ENCODE measurements at places on chromosomes 16 and 17.

- no peak for DNase-seq
Measured at GRCh38 chr16:68270353-68270752, 6.0 kb downstream of the SLC7A6 start.

- no peak for DNase-seq
Measured at GRCh38 chr17:60545465-60546191, 19.6 kb upstream of the APPBP2 start.

GRCh38 chr16:49581630-49582298 is 208.2 kb downstream of the C16orf78 start:
- DNase-seq = no peak

GRCh38 chr17:17564896-17565295 is 26.6 kb downstream of the PEMT start:
- DNase-seq = no peak

- DNase-seq = no peak
Measured at GRCh38 chr17:80441133-80441578, 26.2 kb downstream of the ENDOV start.

- no peak for DNase-seq
Measured at GRCh38 chr17:39080421-39081078, 70.9 kb downstream of the PLXDC1 start.

DNA sequence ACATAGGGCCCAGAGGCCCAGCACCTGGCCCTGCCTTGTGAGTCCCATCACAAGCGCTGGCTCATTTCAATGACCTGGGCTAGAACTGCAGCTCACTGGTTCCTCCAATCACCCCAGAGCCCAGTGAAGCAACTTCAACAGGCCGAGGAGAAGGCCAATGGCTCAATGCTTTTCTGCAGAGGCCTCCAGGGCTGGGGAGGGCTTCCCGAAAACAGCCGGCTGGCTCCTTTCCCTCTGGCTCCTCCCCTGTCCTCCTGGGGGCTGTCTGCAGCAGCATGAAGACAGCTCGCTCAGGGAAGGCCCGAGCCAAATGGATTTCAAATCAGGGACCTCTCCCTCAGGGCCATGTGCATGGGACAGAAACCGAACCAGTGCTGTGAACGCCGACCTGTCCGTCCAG is 121.6 kb downstream of the ZNF423 start:
- DNase-seq = no peak

GRCh38 chr16:4465977-4466779 is 8.2 kb downstream of the NMRAL1 start:
- no peak for DNase-seq

DNA sequence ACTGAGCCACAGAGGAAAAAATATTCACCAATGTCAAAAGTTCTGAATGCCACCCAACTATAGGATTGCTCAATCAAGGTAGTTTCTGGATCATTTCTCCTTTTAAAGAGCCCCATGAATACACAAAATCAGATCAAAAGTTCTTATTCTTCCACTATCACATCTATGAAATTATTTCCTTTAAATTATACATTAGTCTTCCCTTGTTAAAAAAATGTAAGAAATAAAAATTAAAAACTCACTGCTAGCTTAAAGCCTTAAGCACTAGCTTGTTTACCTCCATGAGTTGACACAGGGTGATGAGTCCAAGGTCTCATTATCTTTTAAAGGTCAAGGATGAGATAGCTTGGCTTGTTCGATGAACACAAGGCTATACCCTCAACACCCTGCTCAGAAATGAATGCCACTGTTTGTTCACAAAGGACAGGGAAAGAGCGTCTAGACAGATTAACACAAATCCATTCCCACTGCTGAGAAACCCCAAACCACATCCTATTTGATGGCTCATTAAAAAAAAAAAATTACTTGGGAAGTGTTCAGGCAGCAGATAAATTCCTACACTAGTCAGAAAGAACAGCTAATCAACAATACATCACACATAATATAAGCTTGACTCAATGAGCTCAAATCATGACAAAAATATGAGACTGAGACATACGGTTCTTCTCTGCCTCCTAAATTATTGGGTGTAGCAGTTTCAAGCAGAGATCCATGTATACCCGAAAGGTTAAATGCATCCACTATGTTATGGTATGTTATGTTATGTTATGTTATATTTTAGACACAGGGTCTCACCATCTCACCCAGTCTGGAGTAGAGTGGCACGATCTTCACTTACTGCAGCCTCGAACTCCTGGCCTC is 118.9 kb downstream of the PARN start:
- DNase-seq = peak; percentile 25

GRCh38 chr16:47664653-47665325 is 203.7 kb downstream of the PHKB start:
- no peak for DNase-seq

DNA sequence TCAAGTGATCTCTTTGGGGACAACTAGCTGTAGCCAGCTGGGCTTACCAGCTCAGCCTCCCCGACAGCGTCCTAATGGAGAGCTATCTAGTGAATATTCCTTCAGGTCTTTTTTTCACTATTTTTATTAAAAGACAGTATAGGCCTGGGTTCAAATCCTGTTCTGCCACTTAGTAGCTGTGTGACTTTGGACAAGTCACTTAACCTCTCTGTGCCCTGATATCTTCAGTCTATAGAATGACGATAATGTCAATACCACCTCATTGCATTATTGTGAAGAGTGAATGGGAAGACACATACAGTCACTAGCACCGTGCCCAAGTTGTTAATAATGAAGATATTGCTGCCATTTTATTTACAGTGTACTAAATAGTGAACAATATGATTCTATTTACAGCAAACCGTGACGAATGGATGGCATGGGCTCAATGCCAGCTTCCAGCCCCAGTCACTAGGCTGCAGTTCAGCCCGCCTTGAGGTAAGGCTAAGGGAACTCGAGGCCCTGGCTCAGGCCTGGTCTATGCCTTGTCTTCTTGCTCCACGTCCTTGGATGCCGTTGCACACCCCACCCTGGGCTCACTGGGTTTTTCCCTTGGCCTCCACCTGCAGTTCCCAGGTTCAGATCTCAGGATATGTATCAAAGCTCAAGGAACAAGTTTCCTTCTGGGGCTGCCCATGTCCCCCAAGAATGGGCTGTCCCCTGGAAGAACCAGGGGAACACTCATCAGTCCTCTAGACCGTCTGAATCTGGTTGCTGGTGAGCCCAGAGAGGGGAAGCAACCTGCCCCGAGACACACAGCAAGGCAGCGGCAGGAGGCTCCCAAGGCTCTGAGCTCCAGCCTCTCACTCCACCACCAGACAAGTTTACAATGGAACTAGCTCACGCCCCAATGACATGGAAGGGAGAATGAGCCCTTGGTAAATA is 95.4 kb upstream of the TNRC6C start:
- DNase-seq = no peak

- no peak for DNase-seq
Measured at GRCh38 chr16:3101018-3101840, 2.1 kb upstream of the ZSCAN10 start.

DNA sequence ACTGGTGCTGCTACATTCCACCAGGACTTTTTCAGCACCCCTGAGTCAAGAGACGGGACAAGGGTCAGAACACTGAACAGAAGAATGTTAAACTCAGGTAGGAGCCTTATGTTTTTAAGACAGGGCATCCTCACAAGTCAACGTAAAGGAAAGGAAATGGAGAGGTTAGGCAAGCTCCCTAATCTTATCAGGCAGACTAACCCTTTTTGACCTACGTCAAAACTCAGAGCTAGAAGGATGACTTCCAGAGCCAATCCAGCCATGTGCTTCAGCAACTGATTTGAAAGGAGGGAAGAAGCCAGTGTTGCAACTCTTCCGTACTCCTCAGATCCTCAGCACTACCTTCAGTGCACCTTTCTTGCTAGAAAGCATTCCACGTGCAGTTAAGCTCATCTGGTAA is 46.8 kb downstream of the REXO5 start:
- no peak for DNase-seq

- DNase-seq = no peak
Measured at GRCh38 chr17:54760836-54761235, 139.8 kb upstream of the TOM1L1 start.

DNA sequence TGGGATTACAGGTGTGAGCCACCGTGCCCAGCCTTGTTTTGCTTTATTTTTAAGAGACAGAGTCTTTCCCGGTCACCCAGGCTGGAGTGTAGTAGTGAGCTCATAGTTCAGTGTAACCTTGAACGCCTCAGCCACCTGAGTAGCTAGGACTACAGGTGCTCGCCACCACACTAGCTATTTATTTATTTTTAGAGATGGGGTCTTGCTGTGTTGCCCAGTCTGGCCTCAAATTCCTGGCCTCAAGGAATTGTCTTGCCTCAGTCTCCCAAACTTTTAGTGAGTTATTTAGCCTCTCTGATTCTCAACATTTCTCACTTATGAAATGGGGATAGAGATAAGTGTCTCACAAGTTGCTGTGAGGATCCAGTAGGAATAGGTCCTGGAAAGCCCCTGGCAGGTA is 21.7 kb downstream of the FZD2 start:
- no peak for DNase-seq

DNA sequence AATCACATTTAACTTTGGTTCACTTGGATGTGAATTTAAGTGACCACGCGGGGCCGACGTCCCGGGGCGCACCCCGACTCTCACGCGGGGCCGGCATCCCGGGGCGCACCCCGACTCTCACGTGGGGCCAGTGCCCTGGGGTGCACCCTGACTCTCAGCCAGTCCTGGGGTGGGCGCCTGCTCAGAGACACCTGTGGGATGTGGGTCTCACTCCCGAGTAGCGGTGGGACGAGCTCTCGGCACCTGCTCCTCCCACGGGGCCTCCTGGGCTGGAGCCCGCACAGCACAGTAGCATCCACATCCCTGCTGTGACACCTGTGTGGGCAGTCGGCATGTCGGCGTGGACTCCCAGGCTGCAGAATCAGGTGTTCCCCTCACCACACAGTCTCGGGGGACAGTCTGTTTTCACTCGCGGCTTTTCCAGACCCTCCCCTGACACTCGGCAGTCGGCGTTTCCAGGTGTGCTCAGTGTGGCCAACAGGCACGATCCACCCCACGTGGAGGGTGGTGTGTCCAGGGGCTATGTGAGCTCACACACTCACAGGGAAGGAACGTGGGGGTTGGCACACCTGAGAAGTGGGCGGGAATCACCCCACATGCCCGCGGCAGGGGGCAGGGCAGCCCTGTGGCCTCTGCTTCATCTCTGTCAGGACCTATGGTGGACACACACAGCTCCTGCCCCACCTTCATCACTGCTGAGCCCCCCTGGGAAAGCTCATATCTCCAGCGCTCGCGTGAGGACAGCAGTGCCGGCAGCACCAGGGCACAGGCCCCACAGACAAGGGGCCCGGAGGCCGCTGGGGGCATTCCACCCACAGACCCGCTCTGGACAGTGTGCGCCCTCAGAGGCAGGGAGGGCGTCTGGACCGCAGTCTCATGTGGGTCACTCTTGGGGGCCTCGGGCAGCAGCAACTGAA is 51.8 kb downstream of the LMF1 start:
- no peak for DNase-seq

GRCh38 chr17:6591599-6592158 is 35.3 kb upstream of the PITPNM3 start:
- DNase-seq = no peak

DNA sequence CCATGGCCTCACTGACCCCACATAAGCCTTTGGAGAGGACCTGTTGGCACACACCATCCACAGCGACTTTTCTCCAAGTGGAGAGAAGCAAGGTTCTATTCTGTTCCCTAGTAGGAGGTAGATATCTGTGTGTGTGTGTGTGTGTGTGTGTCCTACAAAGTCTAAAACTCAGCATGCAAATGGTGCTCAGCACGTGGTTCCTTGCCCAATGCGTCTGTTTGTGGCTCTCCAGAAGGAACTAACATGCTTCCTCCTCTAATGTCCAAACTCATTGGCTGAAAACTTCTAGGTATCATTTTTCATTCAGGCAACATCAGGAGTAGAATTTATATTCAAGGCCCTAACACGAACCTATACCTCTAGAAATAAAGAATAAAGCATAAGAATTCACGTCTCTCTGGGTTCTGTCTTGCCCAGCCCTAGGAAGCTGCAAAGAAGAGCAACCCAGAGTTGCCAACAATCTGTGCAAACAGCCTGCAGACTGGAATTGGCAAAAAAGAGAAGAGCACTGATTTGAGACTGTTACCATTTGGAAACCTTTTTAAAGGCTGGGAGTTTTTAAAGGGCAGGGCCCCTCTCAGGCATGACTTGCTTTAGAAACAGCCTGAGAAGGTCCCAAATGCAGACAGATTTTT is 25.5 kb downstream of the MAP3K14 start:
- DNase-seq = no peak

DNA sequence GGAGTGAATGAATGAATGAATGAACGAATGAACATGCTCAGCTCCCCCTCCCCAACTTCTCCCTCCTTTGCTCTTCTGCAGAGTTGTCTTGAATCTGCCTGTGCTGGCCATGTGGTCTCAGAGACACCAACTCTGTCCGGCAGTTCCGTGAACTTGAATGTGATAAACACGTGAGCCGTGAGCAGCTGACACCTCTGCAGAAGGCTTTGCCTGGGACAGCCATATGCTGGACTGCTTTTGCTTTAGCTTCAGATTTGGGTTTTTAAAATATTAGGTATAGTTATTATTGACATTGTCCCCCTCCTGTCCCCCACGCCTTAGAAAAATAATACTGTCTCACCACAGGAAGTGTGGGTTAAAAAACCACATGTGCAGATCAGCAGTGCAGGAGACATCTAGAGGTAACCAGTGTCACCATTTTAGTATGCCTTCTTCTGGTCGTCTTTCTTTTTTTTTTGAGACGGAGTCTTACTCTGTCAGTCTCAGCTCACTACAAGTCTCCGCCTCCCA is 83.8 kb downstream of the ABCC1 start:
- no peak for DNase-seq

DNA sequence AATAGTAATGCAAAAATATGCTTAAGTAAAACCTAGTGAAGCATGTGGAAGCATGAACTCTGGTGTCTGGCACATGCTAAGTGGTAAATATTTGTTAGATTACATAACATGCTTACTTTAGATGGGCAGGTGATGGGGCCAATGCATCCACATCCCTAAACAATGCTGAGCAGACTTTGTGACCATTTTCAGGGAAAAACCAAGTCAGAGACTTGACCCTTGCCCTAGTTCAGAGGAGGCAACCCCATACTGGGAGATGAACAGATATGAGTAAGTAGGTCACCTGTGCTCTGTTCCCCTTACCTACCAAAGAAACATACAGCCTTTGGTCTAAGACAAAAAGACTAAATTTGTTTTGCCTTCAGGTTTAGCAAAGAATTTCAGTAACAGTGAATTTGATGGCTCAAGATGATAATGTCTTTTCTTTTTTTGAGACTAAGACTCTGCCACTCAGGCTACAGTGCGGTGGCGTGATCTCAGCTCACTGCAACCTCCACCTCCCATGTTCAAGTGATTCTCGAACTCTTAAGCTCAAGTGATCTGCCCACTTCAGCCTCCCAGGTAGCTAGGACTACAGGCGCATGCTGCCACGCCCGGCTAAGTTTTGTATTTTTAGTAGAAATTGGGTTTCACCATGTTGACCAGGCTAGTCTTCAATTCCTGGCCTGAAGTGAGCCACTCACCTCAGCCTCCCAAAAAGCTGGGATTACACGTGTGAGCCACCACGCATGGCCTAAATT is 91.4 kb downstream of the HIC1 start:
- DNase-seq = no peak

- DNase-seq = no peak
Measured at GRCh38 chr16:89326721-89327120, 109.2 kb downstream of the ZNF778 start.
